Kidney tubule cell (primary cell): ENCODE measurements at places on chromosomes 4 and X.

DNA sequence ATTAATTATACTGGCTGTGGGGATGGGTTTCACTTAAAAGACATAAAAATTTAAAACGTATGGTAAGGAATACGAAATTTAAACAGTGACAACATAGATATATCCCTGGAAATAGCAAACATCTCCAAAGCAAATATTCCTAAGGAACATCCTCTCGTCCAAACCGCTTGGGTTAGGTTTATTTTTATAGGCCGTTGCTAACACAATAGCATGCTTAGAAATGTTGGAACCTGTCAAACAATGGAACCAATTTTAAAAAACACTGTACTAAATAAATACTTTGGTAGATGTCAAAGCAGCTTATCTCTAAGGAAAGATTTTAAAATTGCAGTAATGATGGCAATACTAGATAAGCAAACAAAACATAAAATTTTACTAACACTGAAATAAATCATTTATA is 45.4 kb downstream of the SEC24D start:
- DNase-seq: no peak

GRCh38 chr4:186703510-186703909 is 20.1 kb downstream of the FAT1 start:
- no peak for DNase-seq

- DNase-seq: peak; percentile 86
These were observed 146.2 kb downstream of the KCNIP4 start for GRCh38 chr4:21802406-21802805.

GRCh38 chr4:7904952-7905915 is 34.4 kb downstream of the AFAP1 start:
- no peak for DNase-seq

GRCh38 chr4:177033135-177033534 is 240.4 kb upstream of the VEGFC start:
- DNase-seq: no peak

- DNase-seq: no peak
These were observed 221.6 kb upstream of the SPANXN4 start for GRCh38 chrX:142804085-142804484.

GRCh38 chrX:39736216-39737211 is 361.2 kb downstream of the BCOR start:
- DNase-seq: peak; percentile 72

GRCh38 chr4:152485726-152486276 is 50.1 kb downstream of the FBXW7 start:
- DNase-seq: peak; percentile 95

DNA sequence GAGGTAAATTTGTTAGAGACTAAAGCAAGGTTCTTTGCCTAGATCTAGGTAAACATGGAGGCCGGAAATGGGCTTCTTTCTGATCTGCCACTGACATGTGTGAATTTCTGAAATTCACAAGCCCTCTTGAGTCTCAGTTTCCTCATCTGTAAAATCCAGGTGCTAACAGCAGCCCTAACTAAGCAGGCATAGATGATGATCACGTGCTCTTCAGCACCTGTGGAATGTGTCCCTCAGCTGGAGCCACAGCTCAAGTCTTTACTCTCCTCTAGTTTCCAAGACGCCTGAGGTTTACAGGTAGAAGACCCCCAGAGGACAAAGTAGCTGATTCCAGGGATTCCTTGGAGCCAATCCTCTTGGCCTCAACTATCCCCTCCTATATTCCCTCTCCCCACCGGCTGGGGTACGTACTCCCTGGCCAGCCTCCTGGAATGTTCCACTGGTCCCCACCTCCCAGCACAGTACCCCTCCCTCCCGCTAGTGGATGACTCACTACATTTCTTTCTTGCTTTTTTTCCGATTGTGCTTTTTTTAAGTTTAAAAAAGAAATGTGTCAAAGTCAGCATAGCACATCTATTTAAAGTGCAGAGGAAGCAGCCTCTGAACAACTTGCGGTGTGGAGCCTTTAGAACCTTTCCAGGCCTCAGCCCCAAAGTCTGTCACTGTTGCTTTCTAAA is 98.4 kb downstream of the PHKA2 start:
- DNase-seq: no peak

DNA sequence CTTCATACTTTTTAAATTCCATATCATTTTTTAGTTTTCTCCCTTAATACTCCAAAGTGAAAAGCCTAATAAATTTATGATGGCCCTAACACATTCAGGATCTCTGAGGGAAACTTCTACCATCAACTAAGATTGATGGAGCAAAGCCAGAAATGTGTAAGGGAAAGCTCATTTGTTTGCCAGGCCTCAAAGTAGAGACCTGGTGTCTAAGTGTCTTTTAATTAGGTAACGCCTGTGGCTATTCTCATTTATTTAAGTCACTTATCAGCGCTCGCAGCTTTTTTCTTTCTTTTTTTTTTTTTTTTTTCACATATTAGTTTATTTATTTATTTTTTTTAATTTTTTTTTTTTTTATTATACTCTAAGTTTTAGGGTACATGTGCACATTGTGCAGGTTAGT is 242.4 kb downstream of the TMA16 start:
- DNase-seq: no peak

GRCh38 chr4:125420526-125420925 is 105.8 kb downstream of the FAT4 start:
- DNase-seq: no peak

- DNase-seq: no peak
These were observed 16.8 kb downstream of the POU4F2 start for GRCh38 chr4:146655521-146655856.
